Stimulated activated CD4-positive, alpha-beta T cell treated with anti-CD3 and anti-CD28 coated beads, Interleukin-1b, Interleukin-23, amount 100 ng/mL, for 1 hour (primary cell): ENCODE measurements at places on chromosomes 6 and 20.

GRCh38 chr20:49541733-49542513, 26.0 kb downstream of the PTGIS start:
- peak; percentile 31 for DNase-seq

DNA sequence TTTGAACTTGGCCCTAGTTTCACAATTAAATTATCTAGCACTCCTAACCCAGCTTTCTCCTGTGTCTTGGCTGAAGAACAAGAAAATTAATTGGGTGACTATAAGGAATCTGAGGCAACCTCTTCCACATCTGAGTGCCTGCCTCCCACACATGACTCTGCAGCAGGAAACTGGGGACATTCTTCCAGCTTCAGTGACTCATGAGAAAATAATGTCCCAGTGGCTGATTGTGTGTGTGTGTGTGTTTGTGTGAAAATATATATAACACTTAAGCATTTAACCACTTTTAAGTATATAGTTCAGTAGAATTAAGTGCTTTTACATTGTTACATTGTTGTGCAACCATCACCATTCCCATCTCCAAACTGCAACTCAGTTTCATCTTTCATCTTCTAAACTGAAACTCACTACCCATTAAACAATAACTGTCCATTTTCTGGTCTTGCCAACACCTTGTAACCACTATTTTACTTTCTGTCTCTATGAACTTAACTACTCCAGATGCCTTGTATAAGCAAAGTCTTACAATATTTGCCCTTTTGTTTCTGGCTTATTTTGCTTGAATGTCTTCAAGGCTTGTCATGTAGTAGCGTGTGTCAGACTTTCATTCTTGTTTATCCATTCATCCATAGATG, 8.7 kb downstream of the TRIM38 start:
- DNase-seq, result no peak

- DNase-seq, result no peak
Measured at GRCh38 chr6:147132889-147133288, 71.3 kb upstream of the STXBP5 start.

DNA sequence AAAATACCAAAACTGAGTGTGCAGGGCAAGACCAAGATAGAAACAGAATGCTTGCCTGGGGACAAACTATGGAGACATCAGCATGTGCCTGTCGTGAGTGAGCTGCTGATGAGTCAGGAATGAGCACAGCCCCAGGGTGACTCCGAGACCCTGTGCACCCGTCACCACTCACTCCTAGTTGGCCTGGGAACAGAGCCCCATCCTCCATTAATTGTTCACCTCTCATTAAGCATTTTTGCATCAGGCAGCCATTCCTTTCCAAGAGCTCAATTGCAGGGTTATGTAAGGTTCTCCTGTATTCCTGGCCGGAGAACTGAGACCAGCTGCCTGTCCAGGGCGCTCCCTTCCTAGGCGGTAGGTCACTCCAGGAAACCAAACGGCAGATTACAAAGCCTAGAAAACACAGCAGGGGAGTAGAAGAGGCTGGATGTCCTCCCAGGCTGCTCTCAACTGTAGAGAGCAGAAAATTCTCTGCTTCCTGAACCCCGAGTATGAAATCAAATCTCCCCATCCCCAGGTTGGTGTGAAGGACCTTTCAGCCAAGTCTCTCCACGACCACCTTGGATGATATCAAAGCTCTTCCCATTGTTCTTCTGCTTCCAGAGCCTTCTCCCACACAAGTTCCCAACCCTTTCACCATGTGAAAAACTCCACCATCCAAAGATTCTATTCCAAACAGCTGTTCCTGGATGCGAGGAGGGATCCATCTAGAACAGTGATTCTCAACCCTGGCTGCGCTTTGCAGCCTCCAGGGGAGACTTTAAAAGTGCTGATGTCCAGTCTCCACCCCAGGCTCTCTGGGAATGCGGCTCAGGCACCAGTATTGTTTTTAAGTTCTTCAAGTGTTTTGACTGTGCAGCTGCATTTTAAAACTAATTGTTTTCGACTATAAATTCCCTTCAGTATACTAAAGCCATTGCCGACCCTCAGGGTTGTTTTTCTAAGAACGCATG, 532.6 kb upstream of the JARID2 start:
- no peak for DNase-seq

DNA sequence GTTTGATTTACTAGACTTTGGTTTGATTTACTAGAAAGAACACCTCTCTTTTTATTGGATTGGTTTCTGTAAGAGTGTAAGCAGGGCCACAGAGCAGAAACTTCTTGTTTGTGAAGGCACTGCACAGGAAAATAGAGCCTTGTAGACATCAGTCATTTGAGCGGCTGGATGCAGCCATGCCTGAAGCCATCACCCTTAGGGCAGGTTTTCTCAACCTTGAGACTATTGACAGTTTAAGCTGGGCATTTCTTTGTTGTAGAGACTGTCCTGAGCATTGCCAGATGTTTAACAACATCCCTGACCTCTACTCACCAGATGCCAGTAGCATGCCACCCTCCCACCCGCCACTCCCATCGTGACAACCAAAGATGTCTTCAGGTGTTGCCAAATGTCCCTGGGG, 130.2 kb upstream of the SULF2 start:
- DNase-seq, result no peak

- no peak for DNase-seq
Measured at GRCh38 chr6:28208111-28208659, 16.9 kb upstream of the ZSCAN9 start.

- DNase-seq, result peak; percentile 26
Measured at GRCh38 chr6:149264629-149265028, 52.9 kb upstream of the TAB2 start.

- DNase-seq, result no peak
Measured at GRCh38 chr6:161547617-161548016, 273.8 kb upstream of the AGPAT4 start.

GRCh38 chr6:1993042-1993441, 252.4 kb downstream of the GMDS start:
- DNase-seq, result no peak

DNA sequence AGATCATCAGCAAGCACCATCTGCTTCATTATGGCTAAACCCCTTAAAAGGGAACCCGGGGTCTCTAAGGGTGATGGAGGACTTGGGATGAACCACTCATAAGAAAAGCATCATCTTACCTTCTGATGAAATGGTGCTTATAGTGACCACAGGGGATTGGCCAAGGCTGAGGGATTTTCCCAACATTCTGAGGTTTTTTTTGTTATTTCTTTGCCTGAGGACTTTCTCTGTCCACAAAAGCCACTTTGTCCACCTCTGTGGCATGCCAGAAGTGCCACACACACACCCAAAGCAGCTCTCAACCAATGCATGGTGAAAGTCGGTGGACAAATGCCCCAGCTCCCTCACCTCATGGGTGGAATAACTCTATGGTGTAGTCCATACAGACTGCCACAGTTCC, 79.3 kb upstream of the TOP1 start:
- DNase-seq, result no peak

GRCh38 chr6:26031151-26031594, 56.1 kb upstream of the HFE start:
- DNase-seq, result no peak

DNA sequence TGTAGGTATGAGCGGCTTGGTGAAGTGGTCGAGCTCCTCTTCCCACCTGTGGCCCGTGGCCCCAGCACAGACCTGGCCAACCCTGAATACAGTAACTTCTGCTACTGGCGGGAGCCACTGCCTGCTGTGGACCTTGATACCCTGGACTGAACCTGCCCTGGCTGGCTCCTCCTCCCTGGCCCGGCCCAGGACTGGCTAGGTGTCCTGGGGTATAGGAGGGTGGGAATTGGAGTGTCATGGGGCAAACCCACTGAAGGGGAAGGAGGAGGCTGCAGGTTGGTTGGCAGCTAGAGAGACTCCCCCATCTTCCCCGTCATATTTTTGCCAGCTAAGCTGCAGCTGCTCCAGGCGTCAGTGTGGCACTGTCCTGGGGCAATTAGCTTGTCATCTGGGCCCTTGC, 7.9 kb downstream of the EMILIN3 start:
- DNase-seq, result no peak

GRCh38 chr6:12324099-12324498, 33.9 kb downstream of the EDN1 start:
- DNase-seq, result no peak

DNA sequence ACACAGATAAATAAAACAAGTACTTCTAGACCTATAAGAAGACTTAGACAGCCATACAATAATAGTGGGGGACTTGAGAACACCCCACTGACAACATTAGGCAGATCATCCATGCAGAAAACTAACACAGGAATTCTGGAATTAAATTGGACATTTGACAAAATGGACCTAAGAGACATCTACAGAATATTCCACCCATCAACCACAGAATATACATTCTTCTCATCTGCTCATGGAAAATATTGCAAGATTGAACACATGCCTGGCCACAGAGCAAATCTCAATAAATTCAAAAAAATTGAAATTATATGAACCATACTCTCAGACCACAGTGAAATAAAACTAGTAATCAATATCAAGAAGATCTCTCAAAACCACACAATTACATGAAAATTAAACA, 44.3 kb upstream of the KIAA1586 start:
- no peak for DNase-seq

GRCh38 chr6:71733970-71734899, 152.1 kb upstream of the RIMS1 start:
- no peak for DNase-seq

DNA sequence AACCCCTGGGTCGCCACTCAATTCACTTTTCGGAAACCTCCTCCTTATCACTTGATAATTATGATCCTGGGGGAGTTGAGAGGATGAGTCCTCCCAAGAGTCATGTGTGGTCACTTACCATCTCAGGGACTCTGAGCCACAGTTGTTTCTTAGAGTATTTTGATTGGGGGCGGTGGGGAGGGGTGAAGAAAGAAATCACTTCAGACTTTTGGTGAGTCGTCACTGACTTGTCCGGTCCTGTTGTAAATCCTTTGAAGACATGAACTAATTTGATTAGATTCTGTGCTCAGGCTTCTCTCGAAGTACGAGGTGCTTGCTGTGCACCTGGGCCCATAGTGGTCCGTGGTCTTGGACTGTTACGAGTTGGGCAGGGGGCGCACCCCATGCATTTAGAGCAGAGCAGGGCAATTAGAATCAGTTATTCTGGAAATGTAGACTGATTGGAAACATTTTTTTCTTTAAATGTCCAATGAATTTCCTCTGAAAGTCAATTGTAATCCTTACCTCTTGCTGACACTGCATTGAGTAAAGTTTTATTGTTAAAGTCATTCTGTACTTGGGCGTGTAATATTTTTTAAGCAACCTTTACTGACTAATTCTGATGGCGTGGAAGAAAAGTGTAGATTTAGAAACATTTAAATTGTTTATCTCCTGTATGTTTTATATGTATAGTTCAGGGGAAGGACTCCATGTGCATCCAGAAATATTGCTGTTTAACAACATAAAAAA, 173.4 kb downstream of the SLC16A10 start:
- no peak for DNase-seq

DNA sequence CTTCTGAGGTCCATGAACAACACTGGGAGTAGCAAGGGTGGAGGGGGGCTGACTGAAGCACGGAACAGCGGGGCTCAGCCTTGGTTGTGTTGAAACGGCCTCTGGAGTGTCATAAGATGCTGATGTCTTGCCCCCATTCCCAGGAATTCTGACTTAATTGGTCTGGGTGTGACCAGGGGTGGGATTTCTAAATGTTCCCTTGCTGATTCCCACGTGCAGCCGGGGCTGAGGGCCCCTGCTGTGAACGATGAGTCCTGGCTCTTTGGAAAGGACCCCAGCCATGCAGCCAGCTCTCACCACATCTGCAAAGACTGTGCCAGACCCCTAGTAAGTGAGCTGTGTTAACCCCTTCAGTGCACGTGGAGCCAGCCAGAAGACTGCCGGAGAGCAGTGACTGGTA, 28.6 kb upstream of the FAM50B start:
- no peak for DNase-seq

- no peak for DNase-seq
Measured at GRCh38 chr6:122772724-122773415, 6.6 kb upstream of the FABP7 start.

GRCh38 chr6:167757249-167757648, 69.5 kb upstream of the AFDN start:
- no peak for DNase-seq

DNA sequence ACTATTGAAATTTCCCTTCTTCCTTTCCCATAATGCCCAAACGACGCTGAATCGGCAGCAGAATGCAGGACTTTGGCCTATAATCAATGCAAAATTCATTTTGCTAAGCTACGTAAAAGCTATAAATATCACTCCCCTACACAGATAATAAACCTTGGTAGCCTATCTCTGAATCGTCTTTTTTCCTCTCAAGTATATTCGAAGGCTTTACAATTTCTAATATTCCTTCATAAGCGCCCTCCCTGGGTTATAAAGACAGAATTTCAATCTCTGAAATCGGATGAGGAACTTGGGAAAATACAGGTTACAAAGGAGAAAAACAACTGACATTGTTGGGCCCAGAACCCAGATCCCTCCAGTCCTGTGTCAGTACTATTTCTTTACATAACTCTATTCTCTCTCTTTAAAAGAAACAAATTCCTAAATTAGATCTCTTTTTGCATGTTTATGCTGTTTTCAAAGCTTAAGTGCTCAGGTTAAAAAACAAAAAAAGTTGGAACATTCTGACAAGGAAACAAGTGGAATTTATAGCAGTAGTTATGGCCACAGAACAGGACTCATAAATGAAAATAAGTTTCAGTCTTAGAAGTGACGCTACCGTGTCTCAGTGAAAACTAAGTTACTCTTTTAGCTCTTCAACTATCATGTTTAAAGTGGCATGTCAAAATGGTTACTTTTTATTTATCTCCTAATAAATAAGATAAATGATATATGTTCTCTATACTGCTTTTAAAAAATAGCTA, 84.5 kb downstream of the SESN1 start:
- DNase-seq, result no peak

- DNase-seq, result no peak
Measured at GRCh38 chr6:70130865-70131264, 172.0 kb downstream of the COL9A1 start.

DNA sequence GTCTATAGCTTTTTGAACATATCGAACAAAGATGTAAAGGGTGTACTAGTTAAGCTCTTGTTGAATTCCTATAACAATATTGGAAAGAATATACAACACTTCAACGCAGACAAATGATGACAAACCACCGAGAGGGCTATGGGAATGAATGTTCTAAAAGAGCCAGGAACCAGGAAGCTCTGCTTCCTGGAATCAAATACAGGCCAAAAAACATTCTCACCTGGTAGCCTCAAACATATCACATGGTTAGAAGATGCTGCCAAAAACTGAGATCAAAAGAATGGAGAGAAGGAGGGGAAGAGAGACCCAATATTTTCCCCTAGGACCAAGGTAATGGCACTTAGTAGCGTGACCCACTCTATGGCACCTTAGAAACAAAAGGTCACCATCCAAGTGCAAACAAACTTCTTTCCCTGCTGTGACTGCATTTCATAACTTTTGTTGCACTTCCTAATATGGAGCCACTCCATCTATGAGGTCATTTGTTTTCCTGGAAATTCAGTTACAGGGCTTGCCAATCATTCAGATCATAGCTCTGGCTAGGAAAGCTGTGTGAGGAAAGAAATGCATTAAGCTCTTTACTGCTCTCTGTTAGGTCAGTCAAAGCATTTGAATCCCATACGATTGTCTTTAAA, 199.2 kb upstream of the NT5E start:
- no peak for DNase-seq
